ENCODE measurements at places on chromosomes 13 and 19.

GRCh38 chr13:50948601-50949000, 39.0 kb downstream of the RNASEH2B start:
- no peak for DNase-seq

- no peak for DNase-seq
Observed at GRCh38 chr13:105135852-105136615, 1399.4 kb downstream of the EFNB2 start.

- DNase-seq = peak; percentile 61
Observed at GRCh38 chr19:32691952-32692726, 518 bp downstream of the NUDT19 start.

DNA sequence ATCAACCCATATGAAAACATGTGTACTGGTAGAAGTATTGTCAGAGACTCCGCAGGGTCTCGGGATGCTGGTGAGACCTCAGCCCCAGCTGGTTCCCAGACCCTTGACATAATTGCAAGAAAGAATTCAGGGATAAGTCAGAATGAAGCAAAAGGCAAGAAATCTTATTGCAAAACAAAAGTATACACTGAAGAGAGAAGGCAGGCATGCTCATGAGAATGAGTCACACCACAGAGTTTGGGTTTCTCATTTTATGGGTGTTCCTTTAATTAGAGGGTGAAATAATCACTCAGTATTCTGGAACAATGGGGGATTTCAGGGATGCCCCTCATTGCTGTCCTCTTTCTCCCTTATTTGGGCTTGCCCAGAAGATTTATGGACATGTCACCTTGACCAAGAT, 1423.8 kb upstream of the MIR17HG start:
- DNase-seq = no peak

DNA sequence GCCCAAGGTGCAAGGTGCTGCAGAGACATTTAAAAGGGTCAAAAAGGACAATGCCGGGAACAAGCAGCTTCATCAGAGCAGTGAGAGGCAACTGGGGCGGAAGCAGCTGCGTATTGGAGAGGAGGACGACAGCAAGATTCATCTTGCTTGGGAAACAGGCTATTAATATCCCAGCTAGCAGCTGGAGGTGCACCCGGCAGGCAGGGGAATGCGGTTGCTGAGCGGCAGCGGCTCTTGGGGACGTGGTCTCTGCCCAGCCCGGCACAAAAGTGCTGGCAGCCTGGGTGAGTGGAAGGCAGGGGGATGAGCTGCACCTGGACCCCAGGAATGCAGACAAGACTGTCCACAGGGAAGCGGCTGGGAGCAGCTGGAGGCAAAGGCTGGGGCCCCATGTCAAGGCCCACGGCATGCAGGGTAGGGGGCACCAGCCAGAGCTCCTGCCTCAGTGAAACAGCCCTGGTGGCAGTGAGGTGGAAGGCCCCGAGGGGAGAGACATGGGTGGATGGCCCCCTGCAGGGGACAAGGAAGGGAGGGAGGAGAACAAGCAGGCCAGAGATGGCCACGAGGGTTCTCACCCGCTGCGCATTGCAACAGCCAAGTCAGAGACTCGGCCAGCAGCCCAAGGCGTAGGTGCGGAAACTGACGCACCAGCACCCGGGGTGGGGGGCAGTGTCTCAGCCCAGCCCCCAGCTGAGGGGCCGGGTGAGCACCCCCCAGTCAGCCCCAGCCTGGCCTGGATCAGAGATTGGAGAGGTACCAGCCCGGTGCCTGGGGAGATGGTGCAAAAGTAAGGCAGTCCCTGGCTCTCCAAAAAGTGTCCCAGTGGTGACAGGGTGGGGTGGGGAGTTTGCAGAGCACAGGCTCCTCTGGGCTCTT, 34.4 kb downstream of the PEPD start:
- DNase-seq = no peak
